ENCODE measurements at places on chromosomes 5 and 9.

DNA sequence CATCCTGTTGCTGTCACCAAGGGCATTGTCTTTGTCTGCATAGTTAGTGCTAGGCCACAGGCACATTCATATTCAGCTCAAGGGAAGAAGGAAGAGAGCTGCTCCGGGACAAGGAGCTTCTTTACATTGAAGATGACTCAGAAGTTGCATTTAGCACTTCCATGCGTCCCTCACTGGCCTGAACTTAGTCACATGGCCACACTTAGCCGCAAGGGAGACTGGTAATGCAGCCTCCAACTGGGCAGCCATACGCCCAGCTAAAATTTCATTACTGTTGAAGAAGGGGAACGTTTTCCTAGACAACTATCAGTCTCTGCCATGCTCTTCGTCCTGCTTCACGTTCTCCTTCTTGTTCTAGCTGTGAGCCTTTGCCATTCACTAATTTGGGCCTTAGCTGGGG lies 20.0 kb downstream of the ACTL7B start:
- peak; percentile 65 for DNase-seq

DNA sequence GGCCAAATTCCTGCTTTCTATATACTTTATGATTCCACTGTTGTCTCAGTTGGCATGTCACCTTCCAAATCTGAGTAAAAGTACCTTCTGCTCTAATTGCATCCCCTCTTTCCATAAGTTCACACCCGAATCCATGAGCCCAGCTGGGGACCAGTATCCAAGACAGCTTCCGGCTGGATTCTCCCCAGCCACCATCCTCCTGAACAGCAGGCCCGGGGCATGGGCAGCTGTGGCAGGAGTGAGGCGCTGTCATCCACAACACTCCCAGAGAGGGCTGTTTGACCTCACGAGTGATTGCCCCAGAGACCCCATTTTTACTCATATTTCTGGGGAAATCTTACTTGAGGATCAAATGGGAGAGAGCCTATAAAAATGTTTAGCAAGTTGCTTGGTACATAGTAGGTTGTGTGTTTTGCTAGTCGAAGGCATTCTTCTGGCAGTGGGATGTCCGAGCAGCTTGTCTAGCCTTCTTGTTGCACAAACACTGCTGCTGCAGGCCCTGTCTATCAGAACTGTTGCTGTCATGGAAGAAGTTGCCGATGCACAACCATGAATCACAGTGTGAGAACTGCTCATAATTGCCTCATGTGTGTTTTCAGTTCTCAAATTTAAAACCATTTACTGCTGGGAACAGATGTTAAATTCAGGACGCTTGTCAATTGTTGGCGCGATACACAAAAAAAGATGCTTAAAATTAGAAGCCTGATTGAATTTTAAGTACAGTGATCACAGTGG lies 93.8 kb downstream of the HSPA4 start:
- no peak for DNase-seq

DNA sequence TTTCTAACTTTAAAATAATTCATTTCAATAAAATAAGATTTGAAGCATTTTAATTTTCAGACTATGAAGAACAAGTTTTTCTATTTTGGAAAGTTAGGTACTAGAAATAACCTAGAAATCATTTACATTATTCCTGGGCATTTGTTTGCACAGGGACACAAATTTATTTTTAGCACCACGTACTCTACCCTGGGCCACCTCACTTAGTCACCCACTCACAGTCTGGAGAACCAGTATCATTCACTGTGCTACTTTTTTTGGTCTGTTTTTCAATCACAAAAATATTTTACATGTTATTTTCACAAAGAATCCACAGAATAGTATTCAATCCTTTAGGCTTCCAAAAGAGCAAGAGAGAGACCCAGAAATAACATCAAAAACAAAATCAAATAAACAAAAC lies 128.6 kb upstream of the ACOT12 start:
- no peak for DNase-seq

GRCh38 chr5:94470802-94471201 lies 147.6 kb downstream of the KIAA0825 start:
- DNase-seq: no peak

- DNase-seq: peak; percentile 49
These were observed 44.5 kb upstream of the DPYSL3 start for GRCh38 chr5:147554261-147554817.

DNA sequence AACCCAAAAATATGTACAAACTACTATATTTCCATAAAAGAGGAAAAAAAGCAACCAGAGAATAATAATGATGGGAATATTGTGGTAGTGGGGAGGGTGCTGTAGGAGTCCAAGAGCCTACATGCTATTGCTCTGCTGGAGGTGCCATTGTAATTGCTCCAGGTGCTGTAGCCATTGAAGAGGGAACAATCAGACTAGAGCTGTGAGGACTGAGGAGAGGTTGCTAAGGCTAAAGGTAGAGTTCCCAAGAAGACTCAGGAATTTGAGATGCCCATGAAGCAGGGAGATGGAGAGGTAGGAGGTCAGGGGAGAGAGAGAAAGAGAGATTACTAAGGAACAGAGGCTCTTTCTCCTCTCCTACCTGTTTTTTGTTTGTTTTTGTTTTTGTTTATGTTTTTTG lies 394.0 kb downstream of the DMRTA1 start:
- DNase-seq: no peak

DNA sequence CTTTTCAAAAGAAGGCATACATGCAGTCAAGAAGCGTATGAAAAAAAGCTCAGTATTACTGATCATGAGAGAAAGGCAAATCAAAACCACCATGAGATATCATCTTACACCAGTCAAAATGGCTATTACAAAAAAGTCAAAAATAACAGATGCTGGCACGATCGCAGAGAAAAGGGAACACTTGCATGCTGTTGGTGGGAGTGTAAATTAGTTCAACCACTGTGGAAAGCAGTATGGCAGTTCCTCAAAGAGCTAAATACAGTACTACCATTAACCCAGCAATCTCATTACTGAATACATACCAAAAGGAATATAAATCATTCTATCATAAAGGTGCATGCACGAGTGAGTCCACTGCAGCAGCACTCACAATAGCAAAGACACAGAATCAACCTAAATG lies 24.5 kb downstream of the RETREG1 start:
- no peak for DNase-seq

Measured in foreskin keratinocyte (primary cell).